ENCODE measurements at places on chromosomes 1 and 21.

GRCh38 chr1:233025567-233025966, 75.2 kb downstream of the NTPCR start:
- no peak for DNase-seq

DNA sequence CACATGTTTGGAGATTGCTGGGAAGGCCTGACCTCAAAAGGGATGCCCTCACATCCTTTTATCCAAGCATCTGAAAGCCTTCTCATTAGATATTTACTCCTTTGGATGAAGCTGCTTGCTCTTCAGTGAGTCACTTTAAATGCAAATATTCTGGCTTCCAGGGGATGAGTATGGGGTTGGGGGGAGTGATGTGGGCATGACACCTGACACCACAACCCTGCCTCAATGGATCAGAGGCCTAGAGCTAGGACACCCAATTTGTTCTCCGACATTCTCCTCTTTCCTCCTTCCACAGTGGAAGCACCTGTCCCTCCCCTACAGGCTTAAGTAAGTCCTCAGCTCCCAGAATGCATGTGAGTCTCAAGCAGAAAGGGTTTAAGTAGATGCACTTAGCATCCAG, 238.3 kb downstream of the OMA1 start:
- DNase-seq = no peak

- DNase-seq = no peak
Observed at GRCh38 chr1:101194746-101195145, 42.1 kb upstream of the S1PR1 start.

DNA sequence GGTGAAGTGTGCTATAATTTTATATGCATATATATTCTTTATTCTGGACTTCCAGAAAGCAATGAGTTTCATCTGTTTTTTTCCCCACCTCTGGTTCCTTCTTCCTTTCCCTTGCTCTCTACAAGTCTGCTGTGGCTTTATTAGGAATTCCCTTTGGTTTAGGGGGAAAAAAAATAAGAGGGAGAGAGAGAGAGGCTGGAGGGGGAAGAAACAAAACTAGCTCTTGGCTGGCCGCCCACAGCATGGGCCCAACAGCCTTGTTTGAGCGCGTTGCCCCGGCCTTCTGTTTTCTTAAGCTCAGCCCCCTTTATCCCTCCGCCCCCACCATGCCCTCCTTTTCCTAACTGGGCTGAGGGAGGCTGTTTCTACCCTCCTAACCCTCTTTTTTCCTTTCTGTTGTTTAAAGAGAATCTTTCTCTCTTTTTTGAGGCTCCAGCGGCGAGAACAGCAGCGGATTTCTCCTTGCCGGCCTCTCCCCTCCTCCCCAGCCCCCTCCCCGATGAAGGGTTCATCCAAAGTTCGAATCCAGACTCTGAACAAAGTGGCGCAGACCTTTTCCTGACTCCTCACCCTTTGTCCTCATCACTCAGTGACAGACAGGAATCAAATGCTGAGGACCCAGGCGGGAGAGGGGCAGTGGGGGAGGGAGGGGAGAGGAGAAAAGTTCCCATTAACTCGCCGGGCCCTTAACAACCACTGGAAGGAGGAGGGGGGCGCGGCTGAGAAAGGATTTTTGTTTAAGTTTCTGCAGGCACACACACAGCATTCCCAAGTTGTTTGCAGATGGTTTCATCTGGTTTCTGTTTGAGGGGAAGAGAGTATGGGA, 29.7 kb downstream of the PBX1 start:
- no peak for DNase-seq

- DNase-seq = no peak
Observed at GRCh38 chr1:25898223-25899015, 7.8 kb downstream of the STMN1 start.

DNA sequence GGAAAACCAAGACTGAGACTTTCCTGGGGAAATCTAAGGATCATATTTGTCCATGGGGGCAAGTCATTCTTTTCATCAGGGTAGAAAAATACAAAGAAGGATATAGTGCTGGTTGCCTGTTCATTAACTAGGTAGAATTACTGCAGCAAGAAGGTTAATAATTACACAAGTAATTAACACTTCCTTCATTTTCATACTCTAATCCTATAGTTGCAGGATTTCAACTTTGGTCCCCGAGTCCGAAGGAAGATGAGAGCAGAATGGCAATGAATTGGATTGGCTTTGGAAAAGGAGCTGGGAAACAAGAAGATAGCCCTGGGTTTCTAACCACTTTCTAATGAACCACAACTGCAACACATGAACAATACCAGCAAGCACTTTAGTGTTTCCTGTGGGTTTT, 199.2 kb upstream of the ESRRG start:
- DNase-seq = no peak

DNA sequence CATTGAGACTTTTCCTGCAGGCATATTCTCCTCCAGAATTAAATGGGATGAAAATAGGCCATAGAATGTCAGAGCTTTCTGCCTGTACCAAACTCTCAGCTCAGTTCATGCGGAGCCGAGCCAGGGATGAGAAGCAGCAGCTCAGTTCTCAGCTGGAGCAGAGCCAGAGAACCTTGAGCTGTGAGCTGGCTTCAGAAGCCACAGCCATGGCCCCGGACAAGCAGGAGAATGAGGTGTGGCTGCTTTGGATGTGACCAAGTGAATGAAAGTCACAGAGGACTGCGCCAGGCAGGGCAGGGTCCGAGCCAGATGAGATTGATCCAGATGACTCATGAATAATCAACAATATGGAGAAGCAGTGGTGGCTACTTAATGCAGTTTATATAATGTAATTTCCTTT, 633.8 kb downstream of the NCAM2 start:
- DNase-seq = no peak
